ENCODE measurements at places on chromosomes 16 and 17. TPM values are rescaled to one million over a fixed set of nuclear protein-coding genes. Genes with fewer than 3 reads are reported as not detected.

Gene SPNS1
- total RNA-seq: 20.8 TPM

Gene P2RX1
- total RNA-seq: not detected

Gene AIPL1
- total RNA-seq: not detected

Gene CRYBA1
- not detected for total RNA-seq

Gene OTOP3
- total RNA-seq: not detected

Gene DNAAF1
- not detected for total RNA-seq

Gene UNC13D
- total RNA-seq: 2.9 TPM

Gene KRT31
- not detected for total RNA-seq

Gene AGRP
- total RNA-seq: not detected

Gene QPRT
- total RNA-seq: 0.25 TPM
